Subcutaneous adipose tissue (tissue), 4 donors: ENCODE measurements at places on chromosomes 13 and 19. TPM values are rescaled to one million over a fixed set of nuclear protein-coding genes. Genes with fewer than 3 reads are reported as not detected.

The ZNF816 gene
- 4.7 TPM for total RNA-seq

The RTBDN gene
- total RNA-seq, result not detected

The ZNF577 gene
- total RNA-seq, result 23.9 TPM

The RNU6-9 gene
- total RNA-seq, result not detected

The GAPDHS gene
- total RNA-seq, result not detected

The SOHLH2 gene
- not detected for total RNA-seq

The ZNF430 gene
- 8.3 TPM for total RNA-seq

The GJB6 gene
- total RNA-seq, result not detected

The SIGLEC5 gene
- 1.3 TPM for total RNA-seq

The ELSPBP1 gene
- total RNA-seq, result not detected

The CHAMP1 gene
- total RNA-seq, result 18.5 TPM
